ENCODE measurements at places on chromosomes 7 and 10.

DNA sequence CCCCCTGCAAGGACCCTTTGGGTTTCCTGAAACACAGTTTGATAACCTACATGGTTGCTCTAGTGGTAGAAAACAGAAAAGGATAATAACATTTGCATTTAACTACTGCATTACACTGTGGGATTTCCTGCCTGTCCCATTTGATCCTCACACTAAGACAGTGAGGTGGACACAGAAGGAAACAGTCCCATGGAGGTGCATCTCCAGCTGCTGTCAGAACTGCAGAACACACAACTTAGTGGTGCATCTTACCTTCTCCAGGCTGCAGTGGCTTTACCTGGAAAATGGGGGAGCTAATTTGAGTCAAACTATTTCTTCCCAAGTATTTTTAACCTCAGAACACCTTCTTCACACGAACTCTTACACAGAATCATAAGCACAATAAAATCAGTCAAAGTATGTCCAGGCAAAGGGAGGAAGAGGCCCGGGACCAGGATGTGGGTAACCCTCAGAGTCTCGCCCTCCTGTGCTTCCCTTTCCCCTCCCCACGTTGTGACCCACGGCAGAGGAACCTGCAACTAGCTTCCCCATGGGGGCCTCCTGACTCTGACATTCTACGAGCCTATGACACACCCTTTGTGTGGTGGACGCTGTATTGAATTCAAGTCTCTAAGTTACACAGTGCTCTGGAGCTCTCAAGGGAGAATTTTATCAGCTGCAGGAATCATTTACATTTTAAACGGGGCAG, 33.7 kb downstream of the SCRN1 start:
- DNase-seq = no peak

DNA sequence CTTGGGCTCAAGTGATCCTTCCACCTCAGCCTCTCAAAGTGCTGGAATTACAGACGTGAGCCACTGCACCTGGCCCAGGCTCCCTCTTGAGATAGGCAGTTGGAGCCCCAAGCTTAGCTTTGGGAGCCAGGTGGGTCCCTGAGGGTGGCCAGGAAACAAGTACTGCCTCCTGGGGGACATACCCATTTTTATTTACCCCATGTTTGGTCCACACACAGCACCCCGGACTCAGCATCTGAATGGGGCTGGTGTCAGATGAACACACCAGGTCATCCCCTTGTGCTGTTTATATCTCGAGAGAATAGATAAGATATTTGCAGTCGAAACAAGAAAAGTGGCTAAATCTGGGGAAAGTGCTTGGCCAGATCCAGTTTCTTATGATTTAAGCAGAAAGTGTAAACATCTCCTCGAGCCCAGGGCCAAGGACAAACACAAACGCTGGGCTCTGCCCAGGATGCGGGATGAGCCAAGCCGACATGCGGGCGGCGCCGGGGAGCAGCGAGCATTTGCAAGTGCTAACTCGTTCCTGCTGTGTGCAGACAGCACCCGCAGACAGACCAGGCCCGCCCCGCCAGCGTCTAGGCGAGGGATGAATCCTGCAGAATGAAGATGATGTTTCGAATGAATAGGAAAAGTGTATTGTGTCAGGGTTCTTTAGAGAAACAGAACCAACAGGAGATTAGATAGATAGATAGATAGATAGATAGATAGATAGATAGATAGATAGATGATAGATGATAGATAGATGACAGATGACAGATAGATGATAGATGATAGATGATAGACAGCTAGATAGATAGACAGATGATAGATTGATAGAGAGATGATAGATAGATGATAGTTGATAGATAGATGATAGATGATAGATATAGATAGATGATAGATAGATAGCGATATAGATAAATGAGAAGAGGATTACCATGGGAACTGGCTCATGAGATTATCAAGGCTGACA, 44.4 kb upstream of the OCM2 start:
- no peak for DNase-seq

- DNase-seq = no peak
Measured at GRCh38 chr10:79026806-79027146, 42.0 kb upstream of the ZMIZ1 start.

GRCh38 chr10:89119651-89120050, 87.5 kb downstream of the CH25H start:
- DNase-seq = no peak

DNA sequence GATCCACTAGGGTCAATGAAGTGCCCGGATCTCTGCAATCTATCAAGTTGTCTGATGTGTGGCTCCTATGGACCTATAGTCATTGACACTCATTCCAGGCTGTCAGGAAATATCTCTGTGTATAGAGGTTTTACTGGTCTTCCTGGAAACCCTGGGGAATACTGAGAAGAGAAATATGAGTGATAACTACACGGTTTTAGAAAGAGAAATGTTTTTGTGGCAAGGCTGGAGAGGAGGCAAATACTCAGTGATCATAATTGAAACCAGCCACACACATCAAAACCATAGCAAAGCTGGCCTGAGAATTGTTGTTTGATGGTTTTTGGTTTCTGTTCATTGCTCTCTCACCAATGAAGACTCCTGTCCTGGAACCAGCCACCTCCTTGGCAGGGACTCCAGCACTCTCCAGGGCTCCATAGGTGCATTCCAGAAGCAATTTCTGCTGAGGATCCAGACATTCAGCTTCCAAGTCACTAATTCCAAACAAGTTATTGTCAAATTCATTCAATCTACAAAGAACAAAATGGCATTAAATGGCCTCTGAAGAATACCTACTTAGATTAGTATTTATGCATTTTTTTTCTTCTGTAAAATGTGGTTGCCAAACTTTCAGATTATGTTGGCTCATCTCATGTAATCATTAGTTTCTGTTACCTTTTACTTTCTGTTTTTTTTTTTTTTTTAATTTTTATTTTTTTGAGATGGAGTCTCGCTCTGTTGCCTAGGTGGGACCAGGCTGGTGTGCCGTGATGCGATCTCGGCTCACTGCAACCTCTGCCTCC, 108.6 kb upstream of the ABI1 start:
- DNase-seq = no peak

GRCh38 chr10:75201793-75202307, 8.7 kb upstream of the VDAC2 start:
- DNase-seq = peak; percentile 15

GRCh38 chr10:101189461-101190401, 39.5 kb downstream of the LBX1 start:
- no peak for DNase-seq

- no peak for DNase-seq
Measured at GRCh38 chr10:23914641-23915040, 294.3 kb upstream of the KIAA1217 start.

GRCh38 chr7:35253710-35254495, at the start of gene TBX20:
TSS of gene TBX20 (minus strand) at chr7:35254100. CDS start at chr7:35253620, 480 bp downstream.
- no peak for DNase-seq

DNA sequence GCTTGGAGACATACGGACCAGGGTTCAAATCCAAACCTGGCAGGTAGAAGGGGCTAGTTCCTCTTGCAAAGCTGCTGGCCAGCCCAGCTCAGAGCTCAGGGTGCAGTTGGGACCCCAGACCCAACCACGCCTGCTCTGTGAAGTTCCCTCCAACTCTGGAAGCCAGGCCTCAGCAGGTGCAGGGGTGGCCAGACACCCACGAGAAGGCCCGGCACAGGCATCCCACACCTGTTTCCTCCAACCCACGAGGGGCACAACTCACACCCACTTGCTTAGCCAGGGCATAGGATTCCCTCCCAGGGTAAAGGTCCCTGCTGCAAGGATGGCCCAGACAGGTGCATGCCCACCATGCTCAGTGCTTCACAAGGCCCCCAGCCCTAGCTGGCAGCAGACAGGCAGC, 262.4 kb downstream of the GRID1 start:
- no peak for DNase-seq

DNA sequence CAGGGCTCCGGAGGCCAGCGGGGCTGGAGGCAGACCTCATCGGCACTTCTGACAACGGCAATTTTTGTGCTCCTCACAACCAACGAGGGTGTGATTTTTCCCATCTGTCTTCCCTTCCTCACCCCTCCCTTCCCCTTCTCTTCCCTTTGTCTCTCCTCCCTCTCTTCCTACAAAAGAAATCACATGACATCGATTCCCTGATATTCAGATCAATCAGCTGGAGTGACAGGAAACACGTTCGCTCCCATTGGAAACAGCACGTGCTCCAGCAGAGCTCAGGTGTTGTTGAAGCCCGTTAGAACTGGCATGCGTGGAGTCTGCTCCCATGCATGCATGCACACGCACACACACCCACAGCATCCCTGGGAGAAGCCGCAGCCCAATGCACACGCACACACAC, 222.4 kb downstream of the PTPRN2 start:
- DNase-seq = no peak

DNA sequence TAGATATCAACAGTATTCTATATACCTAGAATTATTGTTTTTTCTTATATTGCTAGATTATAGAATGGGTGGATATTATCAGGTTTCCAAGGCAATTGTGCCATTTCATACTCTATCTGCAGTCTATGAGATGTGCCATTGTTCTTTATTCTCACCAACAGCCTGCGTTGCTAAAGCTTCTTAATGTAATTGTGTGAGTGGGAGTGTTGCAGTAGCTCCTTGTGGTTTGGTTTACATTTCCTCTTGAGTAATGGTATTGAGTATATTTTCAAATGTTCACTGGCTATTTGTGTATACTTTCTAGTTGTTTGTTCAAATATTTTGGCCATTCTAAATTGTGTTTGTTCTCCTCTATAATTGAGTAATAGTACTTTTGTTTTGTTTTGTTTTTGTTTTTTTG, 199.2 kb downstream of the TFEC start:
- DNase-seq = no peak

DNA sequence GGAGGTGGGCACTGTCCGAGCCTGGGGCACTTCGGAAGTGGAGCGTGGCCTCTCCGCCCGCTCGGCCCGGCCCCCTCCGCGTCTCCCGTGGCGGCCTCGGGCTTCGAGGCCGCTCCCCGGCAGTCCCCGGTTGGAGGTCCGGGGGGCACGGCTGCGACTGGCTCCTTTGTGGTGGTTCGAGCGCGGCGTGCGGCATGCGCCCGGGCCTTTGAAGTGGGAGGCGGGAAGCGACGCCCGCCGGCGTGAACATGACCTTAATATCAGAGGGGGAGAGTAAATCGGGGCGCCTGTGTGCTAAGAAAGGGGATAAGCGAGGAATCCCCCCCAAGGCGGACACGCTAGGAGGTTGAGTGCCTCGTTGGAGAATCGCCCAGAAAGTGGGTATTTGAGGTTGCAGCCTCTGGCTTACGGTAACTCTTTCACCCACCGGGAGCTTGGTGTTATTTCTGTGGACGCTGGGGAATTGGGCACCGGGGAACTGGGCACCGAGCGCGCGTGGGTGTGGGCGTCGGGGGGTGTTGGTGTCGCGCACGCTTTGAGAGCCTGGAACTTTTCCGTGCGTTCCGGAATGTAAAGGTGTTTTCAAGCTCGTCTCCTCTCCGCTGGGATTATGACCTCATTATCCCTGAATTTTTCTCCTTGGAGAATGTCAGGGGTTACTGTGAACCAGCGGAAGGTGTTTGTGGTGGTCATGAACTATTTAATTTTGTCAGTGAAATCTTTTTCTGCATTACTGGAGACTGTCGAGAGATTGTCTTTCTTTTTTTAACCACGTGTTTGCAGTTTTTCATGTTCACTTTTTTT, 660 bp downstream of the SUV39H2 start:
- DNase-seq = peak; percentile 11

GRCh38 chr10:35824704-35825103, 182.6 kb upstream of the FZD8 start:
- DNase-seq = no peak

DNA sequence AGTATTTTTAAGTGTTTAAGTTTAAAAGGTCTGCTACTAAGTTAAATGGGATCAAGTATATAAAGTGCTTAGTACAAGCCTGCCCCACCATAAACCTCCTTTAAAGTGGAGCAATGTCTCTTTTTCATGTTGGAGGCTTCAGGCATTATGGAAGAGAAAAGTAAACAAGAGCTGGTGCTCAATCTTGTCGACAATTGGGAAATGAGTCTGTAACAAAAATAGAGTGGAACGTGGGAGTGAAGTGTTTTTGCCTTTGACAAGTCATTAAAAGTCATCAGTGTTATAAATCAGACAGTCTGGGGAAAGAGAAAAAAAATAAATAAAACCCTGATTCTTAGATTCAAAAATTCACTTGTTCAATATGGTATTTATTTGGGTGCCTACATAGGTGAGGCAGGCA, 44.7 kb downstream of the DNAJC12 start:
- DNase-seq = no peak

GRCh38 chr10:119602241-119603095, 5.7 kb upstream of the TIAL1 start:
- no peak for DNase-seq

DNA sequence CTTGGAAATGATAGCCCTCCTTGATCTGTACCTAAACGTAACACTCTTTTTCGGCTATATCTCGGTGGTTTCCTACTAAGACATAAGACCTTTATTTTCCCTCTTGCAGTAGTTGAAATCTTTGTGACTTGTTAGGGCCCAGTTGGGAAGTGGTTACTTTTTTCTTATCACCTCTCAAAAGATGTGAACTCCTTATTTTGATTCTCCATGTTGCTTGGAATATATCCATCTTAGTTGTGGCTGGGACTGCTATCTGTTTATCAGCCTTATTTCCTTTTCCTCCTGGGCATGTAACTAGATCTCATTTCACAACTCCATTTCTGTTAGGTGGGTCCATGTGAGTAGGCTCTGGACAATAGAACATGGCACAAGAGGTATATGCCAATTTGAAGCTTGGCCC, 4.1 kb upstream of the CPED1 start:
- DNase-seq = no peak

GRCh38 chr10:17213646-17214349, 12.3 kb upstream of the TRDMT1 start:
- DNase-seq = peak; percentile 80

GRCh38 chr10:88092973-88093372, 229.5 kb downstream of the PTEN start:
- DNase-seq = no peak

DNA sequence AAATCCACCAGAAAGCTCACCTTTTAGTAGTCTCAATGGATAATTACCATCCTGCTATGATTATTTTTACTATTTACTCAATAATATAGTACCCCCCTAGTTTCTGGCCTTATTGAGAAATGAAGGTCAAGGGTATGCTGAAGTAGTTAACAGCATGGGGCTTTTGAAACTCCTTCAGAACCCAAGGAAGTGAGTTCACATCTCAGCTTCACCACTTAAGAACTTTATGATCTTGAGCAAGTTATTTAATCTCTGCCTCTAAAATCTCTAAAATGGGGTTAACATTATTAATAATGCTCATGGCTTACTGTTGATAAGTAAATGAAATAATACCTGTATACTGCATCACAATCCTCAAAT, 5.8 kb downstream of the MTPN start:
- DNase-seq = no peak

DNA sequence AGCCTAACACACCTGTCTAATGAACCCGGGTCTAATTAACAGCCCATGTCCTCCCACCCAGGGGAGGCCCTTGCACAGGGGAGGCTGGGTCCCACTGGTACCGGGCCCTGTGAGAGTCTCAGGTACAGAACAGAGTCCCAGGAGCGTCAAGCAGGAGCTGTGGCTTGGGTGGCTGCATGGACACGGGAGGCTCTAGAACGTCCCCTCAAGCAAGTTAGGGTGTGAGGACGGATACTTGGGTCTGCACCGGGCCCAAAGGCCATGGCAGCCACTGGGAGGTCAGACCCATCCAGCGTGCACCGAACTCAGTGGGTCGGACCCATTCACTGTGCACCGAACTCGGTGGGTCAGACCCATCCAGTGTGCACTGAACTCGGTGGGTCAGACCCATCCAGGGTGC, 309.7 kb downstream of the DNAJB6 start:
- DNase-seq = no peak

- DNase-seq = peak; percentile 82
Measured at GRCh38 chr7:74612015-74612829, 45.3 kb upstream of the GTF2I start.

All from RCC 7860 (cell line).